Stimulated activated CD4-positive, alpha-beta T cell treated with anti-CD3 and anti-CD28 coated beads, TNF-alpha, amount 100 ng/mL, for 4 hours (primary cell): ENCODE measurements at places on chromosomes 2 and 18.

- DNase-seq = no peak
Observed at GRCh38 chr2:207219676-207220501, 54.1 kb upstream of the KLF7 start.

- no peak for DNase-seq
Observed at GRCh38 chr2:12210016-12210933, 463.8 kb downstream of the LPIN1 start.

GRCh38 chr2:190435031-190435670 lies 27.0 kb downstream of the MFSD6 start:
- DNase-seq = no peak

GRCh38 chr2:132815516-132815915 lies 145.5 kb upstream of the LYPD1 start:
- DNase-seq = no peak

DNA sequence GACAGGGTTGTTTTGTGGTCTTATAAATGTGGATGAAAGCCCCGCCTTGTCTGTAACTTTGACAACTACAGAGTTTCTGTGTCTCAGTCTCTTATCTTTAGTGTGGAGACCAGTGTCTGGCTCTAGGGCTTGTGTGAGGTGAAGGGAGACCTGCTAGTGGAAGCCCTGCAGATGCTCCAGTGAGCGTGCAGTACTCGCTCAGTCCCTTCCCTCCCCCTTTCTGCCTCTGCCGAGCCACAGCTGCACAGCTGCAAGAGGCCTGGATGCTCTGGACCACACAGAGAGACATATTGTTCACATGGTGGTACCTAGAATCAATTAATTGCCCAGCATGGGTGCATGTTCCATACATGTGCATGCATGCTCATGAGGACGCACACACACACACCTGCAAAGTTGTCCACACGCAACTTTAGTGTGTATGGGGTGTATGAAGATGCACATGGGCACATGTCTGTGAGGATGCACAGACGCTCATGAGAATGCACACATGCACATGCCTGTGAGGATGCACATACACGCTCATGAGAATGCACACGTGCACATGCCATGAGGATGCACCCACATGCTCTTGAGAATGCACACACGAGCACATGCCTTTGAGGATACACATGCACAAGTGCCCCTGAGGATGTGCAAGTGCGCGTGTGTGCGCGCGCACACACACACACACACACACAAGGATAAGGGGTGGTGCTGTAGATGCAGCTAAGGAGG lies 282.1 kb upstream of the HS6ST1 start:
- no peak for DNase-seq

DNA sequence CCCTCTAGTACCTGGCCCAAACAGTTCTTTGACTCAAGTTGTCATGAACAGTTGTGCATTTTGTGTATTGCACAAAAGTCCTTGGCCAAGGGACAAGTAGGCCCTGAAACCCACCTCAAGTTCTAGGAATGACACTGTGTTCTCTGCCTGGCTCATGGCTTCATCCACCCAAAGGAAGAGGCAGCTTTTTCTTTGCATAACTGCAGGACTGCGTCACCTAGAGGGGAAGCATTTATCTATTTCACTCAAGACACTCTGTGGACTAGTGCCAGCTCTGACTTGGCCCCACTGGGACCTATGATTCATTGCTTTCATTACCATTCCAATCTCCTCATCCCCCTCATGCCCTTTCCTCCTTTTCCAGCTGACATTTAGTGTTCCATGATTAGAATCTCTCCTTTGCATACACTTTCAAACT lies 119.3 kb upstream of the SIX2 start:
- no peak for DNase-seq

GRCh38 chr2:233414777-233415570 lies 60.7 kb downstream of the DGKD start:
- no peak for DNase-seq

- no peak for DNase-seq
Observed at GRCh38 chr2:168686452-168687191, 115.8 kb upstream of the NOSTRIN start.

- DNase-seq = no peak
Observed at GRCh38 chr2:151150331-151151320, 111.0 kb downstream of the RBM43 start.
